ENCODE measurements at places on chromosomes 3 and 15.
A peak's percentile ranks its signal among the peaks of the same experiment; 100 is the strongest.

- no peak for DNase-seq
Observed at GRCh38 chr3:184486614-184487013, 75.0 kb upstream of the EPHB3 start.

GRCh38 chr3:123559040-123559861, 25.6 kb downstream of the HACD2 start:
- DNase-seq = peak; percentile 12

- DNase-seq = no peak
Observed at GRCh38 chr3:143337387-143337786, 217.8 kb downstream of the CHST2 start.

DNA sequence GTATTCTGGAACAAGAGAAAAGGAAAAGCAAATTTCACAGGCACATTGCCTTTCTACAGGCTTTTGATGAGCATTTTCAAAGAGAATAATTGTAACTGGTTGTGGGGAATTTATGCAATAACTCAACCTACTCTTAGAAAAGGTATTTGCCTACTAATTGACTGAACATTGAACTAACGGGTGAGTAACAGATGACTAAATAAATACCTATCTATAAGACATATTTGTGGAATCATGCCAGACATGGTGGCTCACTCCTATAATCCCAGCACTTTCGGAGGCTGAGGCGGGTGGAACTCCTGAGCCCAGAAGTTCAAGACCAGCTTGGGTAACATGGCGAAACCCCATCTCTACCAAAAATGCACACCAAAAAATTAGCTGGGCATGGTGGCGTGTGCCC, 367.7 kb downstream of the CGGBP1 start:
- no peak for DNase-seq

DNA sequence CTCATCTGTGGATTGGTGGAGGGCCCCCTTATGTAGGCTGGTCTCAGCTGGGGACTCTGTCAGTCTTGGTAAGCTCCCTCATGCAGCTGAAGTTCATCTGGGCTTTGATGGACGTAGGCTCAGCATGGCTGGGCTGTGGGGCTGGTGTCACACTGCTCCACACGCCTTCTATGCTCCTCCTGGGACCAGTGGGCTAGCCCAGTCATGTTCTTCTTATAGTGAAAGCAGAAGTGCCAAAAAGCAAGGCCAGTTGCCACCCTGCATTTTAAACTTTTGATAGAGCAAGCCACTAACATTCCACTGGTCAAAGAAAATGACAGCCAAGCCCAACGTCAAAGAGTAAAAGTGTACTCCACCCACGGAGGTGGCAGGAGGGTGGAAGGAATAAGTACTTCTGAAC, 165.5 kb downstream of the MEX3B start:
- no peak for DNase-seq

DNA sequence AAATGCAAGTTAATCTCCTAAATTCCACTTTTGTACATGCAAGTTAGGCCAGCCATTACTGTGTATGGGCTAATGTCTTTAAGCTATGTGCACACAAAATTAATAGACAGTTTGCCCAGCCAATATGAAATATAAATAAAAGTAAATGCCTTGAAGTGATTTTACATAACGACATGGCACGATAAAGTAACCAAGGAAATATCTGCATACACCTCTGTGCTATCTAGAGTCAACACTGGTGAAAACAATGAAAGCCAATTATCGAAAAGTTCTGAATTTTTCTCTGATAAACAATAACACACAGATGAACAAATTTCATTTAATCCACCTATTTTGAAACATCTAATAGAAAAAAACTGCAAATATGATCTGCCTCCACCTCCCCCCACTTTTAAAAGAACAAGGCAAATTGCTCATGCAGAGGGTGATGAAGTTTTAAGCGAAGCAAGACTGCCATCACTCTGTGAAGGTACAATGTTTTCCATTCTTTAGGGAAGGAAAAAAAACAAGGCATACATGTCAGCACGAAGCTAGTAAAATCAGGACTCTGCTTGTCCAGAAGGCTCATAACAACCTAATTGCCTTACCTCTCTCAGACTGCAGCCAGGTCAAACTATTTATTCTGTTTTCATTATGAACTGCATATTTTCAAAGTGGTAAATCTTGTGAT, 317.7 kb downstream of the MECOM start:
- no peak for DNase-seq

DNA sequence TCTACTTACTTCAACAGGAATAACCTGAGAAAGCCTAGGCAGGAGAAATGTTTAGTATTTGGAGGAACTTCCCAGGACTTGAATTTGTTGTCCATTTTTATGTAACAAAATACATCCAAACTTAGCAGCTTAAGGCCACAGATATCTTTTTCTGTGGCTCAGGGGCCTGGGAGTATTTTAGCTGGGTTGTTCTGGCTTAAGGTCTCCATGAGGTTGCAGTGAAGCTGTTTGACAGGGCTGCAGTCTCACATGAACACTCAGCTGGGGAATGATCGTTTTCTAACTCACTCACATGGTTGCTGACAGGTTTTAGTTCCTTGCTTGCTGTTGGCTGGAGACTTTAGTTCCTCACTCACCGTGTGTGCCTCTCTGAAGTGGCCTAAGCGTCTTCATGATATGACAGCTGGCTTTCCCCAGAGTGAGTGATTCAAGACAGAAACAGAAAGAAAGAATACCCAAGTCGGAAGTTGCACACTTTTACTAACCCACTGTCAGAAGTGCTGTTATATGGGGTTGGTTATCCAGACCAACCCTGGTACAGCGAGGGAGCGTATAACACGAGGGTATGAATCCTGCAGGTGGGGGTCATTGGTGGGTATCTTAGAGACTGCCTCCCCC, 229.7 kb upstream of the TBL1XR1 start:
- no peak for DNase-seq

DNA sequence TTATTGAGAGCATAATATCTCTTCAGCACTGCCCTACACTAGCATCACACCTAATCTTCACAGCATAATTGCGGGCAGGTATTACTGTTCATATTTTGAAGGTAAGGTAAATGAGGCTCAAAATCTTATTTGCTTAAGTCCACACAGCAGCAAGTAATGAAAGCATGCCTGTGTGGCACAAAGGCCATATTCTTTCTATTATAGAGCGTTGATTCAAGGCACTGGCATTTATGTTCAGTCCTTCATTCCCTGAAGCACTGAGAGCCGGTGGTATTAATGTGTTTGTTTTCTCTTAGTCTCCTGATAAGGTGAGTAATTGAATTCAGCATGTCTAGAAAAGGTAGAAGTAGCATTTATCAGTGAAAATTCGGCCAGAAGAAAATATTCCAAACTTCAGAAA, 231.2 kb downstream of the BBX start:
- DNase-seq = no peak

GRCh38 chr3:20645340-20645739, 459.3 kb upstream of the SGO1 start:
- DNase-seq = no peak

- DNase-seq = no peak
Observed at GRCh38 chr3:43932921-43933320, 242.2 kb downstream of the ABHD5 start.

GRCh38 chr3:113660896-113661295, 35.5 kb downstream of the USF3 start:
- peak; percentile 50 for DNase-seq

DNA sequence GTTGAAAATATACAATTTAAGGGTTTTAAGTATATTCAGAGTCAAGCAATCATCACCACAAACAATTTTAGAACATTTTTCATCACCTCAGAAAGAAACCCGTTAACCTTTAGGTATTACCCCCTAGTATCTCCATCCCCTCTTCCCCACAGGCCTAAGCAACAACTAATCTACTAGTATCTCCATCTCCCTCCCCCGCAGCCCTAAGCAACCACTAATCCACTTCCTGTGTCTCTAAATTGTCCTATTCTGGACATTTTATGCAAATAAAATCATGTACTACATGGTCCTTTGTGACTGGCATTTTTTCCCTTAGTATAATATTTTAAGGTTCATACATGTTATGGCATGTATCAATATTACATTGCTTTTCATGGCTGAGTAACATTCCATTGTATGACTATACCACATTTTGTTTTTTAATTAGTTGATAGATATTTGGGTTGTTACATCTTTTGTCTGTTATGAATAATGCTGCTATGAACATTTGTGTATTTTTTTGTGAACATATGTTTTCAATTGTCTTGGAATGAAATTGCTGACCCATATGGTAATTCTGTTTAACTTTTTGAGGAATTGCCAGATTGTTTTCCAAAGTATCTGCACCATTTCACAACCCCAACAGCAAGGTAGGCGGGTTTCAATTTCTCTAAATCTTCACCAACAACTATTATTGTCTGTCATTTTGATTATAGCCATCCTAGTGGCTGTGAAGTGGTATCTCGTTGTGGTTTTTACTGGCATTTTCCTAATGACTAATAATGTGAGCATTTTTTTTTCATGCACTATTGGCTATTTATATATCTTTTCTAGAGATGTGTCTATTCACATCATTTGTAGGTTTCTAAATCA, 215.6 kb upstream of the CD96 start:
- peak; percentile 76 for DNase-seq

DNA sequence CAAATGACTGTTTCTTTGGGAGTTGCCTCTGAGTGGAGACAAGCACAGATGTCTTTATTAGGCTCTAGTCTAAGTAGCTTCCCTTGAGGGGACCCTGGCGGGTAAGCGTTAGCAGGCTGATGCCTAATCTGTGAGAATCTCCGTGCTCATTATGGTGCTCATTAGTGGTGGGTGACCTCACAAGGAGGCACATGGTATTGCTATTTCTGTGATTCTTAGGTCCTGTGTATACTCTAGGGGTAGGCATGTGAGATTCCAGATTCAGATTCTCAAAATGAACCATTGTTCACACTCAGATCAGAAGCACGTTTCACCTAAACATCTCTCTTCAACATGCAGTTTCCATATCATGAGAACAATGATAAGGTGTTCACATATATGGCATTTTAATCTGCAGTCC, 809.7 kb downstream of the NR2F2 start:
- DNase-seq = no peak
